ENCODE measurements at places on chromosomes 2 and 18.

GRCh38 chr2:55109219-55109891 is 59.1 kb upstream of the RTN4 start:
- no peak for DNase-seq

GRCh38 chr2:66122516-66122915 is 312.4 kb upstream of the MEIS1 start:
- DNase-seq, result no peak

DNA sequence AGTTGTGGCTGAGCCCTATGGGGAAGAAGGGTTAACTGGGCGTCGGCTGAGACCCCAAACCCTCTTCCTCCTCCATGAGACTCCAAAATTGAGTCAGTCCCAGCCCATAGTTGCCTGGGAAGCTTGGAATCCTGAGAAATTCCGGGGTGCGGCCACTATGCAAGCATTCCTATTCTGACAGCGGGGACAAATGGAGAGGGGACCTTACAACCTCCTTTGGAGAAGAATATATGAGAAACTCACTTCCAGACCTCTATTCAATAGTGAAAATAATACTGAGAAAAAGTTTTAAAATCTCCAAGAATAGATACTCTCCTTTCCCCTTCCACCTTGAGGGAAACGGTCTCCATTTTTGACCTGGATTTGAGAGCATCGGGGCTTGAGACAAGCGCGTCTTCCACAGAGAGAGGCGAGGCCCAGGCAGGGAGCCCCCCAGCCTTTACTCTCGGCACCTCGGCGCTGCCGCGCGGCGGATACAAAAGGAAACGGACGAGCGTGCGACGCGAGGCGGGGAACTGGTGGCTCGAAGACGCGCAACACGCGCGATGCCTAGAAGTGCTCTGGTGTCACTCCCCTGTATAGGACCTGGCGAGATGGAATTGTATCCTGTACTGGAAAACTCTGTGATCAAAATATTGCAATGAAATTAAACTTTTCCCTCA is 11.1 kb downstream of the NR4A2 start:
- DNase-seq, result no peak

GRCh38 chr2:154908327-154908726 is 209.8 kb downstream of the KCNJ3 start:
- DNase-seq, result no peak

DNA sequence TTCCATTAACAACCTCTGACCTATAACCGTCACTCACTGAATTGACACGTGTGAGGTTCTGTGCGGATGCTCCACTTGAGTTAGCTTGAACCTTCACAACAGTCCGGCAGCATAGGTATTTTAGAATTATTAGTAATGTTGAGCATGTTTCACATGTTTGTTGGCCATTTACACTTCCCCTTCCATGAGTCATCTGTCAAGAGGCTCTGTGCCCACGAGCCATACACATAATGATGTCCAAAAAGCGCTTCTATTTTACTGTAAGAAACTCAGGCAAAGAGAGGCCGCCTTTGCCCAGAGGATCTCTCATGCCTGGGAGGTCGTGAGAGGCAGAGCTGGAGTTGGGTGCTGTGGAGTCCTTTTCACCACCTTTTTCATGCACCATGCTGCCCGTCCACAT is 28.9 kb upstream of the TMEM214 start:
- DNase-seq, result no peak

DNA sequence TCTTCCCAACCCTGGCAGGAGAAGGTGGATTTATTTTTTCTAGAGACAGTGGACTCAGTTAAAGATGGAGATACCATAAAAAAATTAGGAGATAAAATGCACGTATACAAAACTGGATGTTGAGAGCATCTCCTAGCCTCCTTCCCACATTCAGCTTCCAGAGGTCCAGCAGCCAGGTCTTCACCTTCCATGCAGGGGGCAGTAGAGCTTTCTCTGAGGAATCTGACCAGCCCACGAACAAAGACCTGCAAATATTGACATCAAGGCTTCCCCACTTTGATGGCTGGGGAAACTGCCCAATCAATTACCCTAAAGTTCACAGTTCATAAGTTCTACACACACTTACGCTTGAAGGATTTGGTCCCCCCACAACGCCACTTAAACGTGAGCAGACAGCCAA is 24.5 kb downstream of the AQP4 start:
- no peak for DNase-seq

DNA sequence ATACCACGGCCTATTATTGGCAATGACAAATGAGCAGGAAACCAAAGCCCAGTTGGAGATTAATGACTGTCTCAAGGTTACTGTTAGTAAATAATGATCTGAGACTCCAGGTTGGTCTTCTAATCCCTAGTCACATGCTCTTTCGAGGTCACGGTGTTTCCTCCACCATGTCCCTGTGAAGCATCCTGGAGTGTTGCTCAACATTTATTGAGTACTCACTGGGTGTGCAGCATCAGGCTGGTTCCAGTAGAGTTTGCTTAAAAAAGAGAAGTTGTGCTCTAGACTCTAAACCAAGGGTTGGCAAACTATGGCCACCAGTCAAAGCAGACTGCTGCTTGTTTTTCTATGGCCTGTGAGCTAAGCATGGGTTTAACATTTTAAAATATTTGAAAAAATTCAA is 263.8 kb upstream of the ATP5MC3 start:
- DNase-seq, result no peak

DNA sequence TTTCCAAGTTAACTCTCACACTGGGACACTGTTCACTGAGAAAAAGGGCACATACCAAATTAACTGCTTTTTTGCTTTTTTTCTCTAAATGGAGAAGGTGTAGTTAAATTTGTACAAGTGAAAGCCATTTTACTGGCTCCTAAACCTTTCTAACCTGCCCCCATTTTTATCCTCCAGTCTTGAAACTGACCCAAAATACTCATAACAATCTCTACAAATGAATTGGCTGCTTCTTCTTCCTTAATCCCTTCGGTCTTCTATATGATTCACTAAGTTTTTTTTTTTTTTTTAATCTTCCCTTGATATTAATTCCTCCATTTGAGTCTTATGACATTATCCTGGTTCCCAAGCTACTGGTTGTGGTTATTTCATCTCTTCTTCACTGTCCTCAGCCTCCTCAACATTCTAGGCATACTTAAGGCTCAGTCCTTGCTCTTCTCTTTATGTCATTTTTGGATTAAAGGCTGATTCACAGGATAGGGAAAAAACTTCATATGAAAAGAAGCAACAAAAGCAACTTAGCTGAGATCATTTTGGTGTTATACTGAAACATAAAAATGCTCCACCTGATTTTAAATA is 19.8 kb downstream of the ORC2 start:
- no peak for DNase-seq

- DNase-seq, result peak; percentile 41
Observed at GRCh38 chr2:8684540-8684877, 2.7 kb downstream of the ID2 start.

- no peak for DNase-seq
Observed at GRCh38 chr18:904218-905090, at the start of gene ADCYAP1. TSS of gene ADCYAP1 (plus strand) at chr18:904871. CDS start at chr18:905387, 516 bp downstream.

DNA sequence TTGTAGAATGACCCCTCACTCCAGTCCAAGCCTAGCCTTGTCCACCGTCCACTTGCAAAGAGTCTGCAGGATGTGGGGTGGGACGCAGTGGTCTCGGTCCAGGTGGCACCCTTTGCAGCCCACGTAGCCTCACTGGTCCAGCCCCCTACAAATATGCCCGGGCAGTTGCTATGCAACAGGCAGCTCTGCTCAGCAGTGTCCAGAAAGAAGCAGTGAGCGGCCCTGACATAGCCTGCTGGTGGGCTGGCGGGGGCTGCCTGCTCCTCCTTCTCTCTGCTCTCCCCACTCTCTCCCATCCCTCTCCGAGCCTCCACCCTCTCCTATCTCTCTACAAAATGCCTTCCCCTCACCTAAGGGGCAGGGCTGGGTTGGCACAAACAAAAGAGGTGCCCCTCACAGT is 233.4 kb downstream of the CELF4 start:
- no peak for DNase-seq

DNA sequence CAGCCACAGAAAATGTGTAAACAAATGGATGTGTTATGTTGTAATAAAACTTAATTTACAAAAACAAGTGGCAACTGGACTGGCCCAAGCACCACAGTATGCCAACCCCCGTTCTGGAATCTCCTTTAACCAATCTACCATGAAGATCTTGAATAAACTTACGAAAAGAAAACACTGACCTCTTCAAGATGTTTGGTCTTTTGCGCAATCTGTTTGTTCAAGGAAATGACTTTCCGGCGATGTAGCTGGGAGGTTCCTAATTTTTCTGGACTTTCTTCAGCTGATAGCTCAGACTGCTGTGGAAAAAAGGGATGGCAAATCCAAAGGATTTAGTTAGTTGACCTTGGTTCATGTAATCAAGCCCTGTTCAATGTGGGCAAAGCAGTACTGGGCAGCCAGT is 55.7 kb downstream of the CCDC93 start:
- peak; percentile 87 for DNase-seq

DNA sequence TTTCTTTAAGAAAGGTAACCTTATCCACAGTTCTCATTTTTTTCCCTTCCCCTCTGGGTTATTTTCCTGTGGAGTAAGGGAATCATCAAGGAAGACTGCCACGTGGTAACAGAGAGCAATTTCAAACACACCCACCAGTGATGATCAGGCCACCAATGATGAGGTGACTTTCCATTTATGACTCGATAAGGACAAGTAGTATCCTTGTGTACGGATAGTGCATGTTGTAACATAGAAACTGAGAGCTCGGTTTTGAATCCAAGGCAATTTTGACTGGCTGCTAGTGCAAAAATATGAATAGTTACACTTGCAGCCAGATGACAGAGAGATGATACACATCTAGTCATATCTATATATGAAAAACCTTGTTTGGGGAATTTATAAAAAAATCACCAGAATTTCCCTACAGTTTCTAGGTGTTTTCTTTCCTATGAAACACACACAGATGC is 143.6 kb upstream of the TCF4 start:
- DNase-seq, result no peak

DNA sequence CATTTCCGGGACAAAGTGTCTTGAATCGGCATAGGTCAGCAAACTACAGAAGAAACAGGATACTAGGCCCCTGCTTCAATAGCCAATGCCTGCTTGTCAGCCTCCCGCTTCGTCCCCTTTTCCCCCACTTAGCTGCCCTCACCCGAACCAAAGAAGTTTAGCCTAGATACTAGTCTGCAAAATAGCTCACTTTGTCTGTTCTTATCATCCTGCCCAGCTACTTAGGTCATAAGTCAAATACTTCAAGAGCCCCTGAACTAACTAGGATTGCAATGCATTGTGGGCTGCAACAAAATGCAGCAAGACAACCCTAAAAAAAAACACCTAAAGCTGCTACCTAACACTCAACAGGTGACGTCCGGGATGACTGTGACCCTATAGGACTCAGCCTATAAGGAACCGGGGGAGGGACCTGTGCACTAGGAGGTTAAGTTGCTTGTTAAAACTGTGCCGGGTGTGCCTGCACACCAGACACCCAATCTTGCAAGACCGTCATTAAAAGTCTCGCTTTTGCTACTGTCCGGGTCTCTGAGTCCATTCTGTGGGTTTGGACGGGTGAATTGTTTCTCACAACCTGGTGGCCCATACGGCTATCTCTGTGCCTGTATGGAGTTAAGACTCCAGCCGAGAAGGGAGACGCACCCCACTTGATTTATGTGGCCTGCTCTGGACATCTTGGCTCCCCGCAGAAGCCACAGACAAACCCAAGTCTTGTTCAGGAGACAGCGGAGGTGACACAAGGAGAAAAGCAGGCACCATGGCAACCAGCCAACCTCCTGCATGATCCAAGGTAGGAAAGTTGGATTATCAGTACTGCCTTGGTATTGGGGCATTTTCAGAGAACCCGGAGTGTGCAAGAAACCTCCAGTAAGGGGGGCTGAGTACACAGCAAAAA is 105.9 kb downstream of the HIBCH start:
- no peak for DNase-seq

GRCh38 chr2:149731079-149731478 is 143.5 kb upstream of the MMADHC start:
- no peak for DNase-seq

DNA sequence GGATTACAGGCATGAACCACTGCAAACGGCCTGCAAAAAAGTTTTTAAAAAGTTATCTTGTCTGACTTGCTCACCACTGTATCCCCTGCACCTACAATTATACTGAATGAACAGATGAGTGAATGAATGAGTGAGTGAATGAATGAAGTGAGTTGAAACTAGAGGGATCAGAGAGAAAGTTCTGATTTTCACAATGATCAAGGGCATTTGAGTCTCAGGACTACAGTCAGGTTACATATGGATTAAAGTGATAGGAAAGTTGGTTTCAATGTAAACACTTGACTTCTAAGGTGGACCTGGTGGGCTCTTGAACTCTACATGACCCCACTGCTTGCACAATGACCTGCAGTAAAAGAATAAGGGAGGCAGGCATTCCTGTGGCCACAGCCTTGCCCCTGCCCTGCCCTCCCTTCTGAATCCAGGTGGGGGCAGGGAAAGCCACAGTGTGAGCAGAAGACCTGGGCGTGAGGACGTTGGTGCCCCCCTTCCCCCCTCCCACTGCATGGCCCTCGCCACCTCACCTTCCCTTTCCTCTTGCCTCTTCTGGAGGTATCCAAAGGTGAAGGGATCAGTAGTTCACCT is 10.7 kb downstream of the C2orf80 start:
- DNase-seq, result no peak

GRCh38 chr18:74078257-74078656 is 69.4 kb downstream of the FBXO15 start:
- no peak for DNase-seq

DNA sequence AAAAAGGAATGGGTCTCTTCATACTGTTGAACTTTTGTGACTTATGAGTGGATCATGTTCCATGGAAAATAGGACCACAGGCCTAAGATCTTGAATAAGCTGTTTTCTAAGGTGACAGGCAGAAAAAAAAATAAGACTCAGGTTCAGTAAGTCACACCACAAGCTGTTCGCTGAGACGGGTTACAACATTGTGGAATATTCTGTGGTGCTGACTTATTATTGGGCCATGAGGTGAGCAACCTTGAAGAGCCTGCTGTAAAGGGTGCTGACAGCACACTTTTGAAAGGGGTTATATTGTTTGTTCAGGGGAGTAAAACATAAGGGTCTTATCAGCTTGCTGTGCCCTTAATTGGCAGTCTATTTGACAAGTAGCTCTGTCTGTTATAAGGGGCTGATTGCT is 439.8 kb upstream of the SLC14A2 start:
- DNase-seq, result no peak

GRCh38 chr18:811892-812375 is at the start of gene YES1:
TSS of gene YES1 (minus strand) at chr18:812242. CDS start at chr18:756827, 55,415 bp downstream.
- no peak for DNase-seq

- no peak for DNase-seq
Observed at GRCh38 chr2:73516033-73516432, 126.2 kb downstream of the NAT8 start.

DNA sequence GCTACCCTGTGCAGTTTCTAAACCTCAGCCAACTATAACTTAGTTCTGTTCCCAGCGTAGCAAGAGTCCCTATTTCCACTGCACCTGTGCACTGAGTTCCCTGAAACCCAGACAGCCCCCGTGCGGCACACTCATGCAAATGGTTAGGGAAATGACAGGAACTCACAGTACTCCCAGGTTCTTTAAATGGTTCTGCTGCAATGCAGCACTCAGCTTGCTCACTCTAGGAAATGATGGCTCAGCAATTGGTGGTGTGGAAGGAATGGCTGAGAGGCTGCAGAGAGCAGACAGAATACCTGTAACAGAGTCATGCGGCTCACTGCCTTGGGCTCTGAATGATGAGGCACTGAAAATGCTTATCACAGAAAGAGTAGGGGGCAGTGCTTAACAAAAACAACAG is 143.0 kb downstream of the RAD51AP2 start:
- no peak for DNase-seq

GRCh38 chr18:76984193-76985155 is 148.1 kb downstream of the MBP start:
- DNase-seq, result no peak

GRCh38 chr2:18821431-18821830 is 232.1 kb upstream of the NT5C1B start:
- DNase-seq, result no peak
